ENCODE measurements at places on chromosomes 16 and 17. TPM values are rescaled to one million over a fixed set of nuclear protein-coding genes. Genes with fewer than 3 reads are reported as not detected.

GRCh38 chr17:1077581-1077985 is 80.7 kb downstream of the TIMM22 start:
- no peak overlapping the region for H3K4me3 ChIP-seq
- H3K27ac ChIP-seq: no peak overlapping the region
- peaks cover 5% of the 10 kb centered on the region for H3K36me3 ChIP-seq

DNA sequence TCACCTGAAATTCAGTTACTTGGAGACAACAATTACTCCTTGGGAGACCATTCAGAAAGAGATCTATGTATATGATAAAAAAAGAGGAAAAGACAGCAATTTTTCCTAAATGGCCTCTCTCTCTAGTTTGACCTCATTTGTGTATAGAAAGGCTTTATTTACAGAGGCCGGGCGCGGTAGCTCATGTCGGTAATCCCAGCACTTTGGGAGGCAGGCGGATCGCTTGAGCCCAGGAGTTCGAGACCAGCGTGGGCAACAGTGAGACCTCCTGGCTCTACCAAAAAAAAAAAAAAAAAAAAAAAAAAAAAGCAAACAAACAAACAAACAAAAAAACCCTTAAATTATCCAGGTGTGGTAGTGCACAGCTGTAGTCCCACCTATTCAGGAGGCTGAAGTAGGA is 20.7 kb downstream of the GRB2 start:
- no peak overlapping the region for H3K27ac ChIP-seq
- H3K27me3 ChIP-seq: no peaks in the 10 kb centered on the region
- H3K4me1 ChIP-seq: peaks cover 34% of the 10 kb centered on the region
- DNase-seq: no peak
- peaks cover 7% of the 10 kb centered on the region for H3K36me3 ChIP-seq
- H3K4me3 ChIP-seq: no peak overlapping the region

GRCh38 chr17:81277421-81277820 is 17.7 kb downstream of the SLC38A10 start:
- H3K27ac ChIP-seq: no peak overlapping the region
- no peaks in the 10 kb centered on the region for H3K27me3 ChIP-seq
- no peak overlapping the region for H3K4me3 ChIP-seq
- peaks cover 15% of the 10 kb centered on the region for H3K36me3 ChIP-seq
- H3K4me1 ChIP-seq: no peaks in the 10 kb centered on the region
- no peak for DNase-seq

DNA sequence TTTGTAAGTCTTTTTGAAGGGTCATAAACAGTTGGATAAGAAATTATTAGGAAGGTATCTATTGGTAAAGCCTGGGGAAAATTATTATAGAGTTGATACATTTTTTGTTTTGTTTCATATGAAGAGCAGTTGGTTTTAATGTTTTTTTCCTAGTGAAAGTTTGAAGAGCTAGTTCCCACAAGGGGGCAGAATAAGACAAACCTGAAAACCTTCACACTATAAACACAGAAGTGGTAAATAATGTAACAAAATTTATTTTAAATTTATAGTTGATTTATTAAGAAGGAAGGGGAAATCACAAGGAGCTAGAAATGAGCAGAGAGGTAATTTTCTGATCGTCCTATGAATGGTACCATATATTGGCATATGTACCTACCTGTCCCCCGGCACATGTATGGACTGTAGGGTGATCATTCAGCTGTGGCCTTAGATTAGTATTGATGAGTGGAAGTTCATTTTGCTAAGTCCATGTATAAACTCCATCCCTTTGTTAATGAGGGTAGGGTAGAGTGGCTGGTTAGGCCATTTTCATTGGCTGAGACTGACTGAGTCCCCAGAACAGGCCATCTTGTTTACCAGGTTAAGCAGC is 116.3 kb downstream of the TANC2 start:
- H3K4me3 ChIP-seq: peak overlapping the region; percentile 17
- H3K4me1 ChIP-seq: peaks cover 52% of the 10 kb centered on the region
- DNase-seq: peak; percentile 30
- peak overlapping the region; percentile 81 for H3K27ac ChIP-seq
- H3K36me3 ChIP-seq: peaks cover 18% of the 10 kb centered on the region

The TBC1D3K gene
- total RNA-seq: not detected

DNA sequence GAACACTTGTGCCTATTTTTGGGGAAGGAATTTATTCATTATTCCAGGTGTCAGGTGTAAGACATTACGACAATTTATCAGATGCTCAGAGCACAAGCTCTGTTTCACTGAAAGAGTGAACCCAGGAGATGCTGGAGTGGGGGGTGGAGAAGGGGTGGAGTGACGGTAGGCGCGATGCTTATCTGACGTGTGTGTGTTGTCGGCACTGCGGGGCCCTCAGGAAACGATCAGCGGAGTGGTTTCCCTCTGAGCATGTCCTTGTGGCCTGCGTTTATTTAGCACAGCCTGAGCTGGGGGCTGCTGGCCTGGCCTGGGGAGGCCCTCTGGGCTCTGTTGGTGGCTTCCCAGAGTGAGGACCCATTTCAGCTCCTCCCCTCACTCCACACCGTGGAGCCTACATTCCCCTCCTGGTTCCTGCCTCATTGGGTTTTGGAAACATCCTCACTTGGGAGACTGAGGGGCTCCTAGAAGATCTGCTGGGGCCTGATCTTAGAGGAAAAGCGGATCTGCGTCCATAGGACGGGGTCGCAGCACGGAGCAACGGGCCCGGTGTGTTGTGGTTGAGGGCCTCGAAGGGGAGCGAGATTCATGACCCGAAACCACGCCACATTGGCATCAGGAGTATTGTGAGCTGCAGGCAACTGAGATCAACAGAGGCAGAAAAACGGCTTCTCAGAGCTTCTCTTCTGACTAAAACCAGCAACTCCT is 19.0 kb upstream of the GNG13 start:
- no peak overlapping the region for H3K27ac ChIP-seq
- 0 out of 2 replicates have a peak, but pooled peaks cover 4% of the 10 kb centered on the region for H3K36me3 ChIP-seq
- H3K27me3 ChIP-seq: peaks cover 10% of the 10 kb centered on the region
- no peak overlapping the region for H3K4me3 ChIP-seq
- peaks cover 15% of the 10 kb centered on the region for H3K4me1 ChIP-seq

The INCA1 gene
- total RNA-seq: 0.98 TPM

GRCh38 chr16:65064131-65064530 is 57.7 kb downstream of the CDH11 start:
- no peak overlapping the region for H3K27ac ChIP-seq
- H3K36me3 ChIP-seq: peaks cover 17% of the 10 kb centered on the region
- no peaks in the 10 kb centered on the region for H3K27me3 ChIP-seq
- no peak for DNase-seq
- no peak overlapping the region for H3K4me3 ChIP-seq

The SRL gene
- not detected for total RNA-seq

DNA sequence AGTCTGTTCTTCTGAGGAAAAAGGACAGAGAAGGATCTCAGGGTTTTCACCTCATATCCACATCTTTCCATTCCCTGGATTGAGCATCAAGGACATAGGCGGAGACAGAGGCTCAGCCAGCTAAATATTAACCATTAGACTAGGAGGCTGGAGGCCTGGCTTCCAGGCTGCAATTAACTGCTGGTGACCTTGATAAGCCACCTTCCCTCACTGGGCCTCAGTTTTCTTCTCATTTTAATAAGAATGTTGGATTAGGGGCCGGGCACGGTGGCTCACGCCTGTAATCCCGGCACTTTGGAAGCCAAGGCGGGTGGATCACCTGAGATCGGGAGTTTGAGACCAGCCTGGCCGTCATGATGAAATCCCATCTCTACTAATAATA is 25.6 kb upstream of the CNOT1 start:
- DNase-seq: no peak
- peaks cover 25% of the 10 kb centered on the region for H3K4me1 ChIP-seq
- H3K27me3 ChIP-seq: peaks cover 3% of the 10 kb centered on the region

DNA sequence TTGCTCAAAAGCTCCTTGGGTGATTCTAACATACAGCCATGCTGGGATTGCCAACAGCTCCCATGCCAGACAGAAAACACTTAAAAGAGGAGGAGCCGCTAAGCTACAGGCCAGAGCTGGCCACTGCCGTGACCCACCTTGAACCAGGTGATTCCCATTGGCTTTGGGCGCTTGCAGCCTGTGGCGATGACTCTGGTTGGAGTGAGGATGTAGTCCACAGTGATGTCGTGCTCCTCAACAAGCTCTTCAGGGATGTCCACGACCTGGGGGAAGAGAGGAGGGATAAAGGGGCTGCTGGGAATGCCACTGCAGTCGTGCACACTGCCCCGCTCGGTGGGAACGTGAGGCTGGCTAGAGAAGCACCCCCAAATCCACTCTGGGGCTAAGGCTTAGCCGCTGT is 13.5 kb downstream of the MTHFSD start:
- H3K36me3 ChIP-seq: peaks cover 33% of the 10 kb centered on the region
- no peak for DNase-seq
- H3K27me3 ChIP-seq: no peaks in the 10 kb centered on the region
- no peak overlapping the region for H3K27ac ChIP-seq

All from HFFc6 (cell line).